ENCODE measurements at places on chromosomes 16 and 17.

DNA sequence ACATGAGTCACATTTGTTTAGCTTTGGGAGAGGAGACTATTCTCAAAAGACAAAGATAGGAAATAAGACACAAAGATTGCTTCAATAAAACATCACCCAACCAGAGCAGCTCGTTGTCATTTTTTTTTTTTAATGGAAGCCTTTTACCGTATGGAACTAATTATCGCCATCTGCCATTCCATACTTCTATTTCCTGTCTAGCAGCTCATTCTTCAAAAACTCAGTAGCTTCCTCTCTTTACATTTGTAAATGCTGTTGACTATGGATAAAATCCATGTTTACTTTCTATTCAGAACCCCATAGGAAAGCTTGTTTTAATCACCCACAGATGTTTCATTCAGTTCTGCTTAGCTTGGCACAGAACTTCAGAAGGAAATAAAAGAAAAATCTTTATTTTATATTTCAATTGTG lies 110.0 kb upstream of the PSMD7 start:
- DNase-seq, result no peak

DNA sequence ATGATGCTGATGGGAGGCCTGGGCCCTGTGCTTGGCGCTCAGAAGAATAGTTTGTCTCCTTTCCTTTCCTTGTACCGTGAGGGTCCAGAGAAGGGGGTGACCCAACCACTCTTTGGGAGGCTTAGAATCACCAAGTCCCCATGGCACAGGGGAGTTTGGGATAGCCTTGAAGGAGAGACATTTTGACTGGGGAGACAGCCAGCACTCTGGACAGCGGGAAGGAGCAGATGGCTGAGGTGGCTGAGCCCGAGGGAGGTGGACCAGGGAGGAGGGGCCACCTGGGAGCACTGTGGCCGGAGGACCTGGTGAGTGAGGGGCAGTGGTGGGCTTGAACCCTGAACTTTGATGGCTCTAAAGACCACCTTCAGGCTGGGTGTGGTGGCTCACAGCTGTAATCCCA lies 18.2 kb downstream of the MGAT5B start:
- no peak for DNase-seq

DNA sequence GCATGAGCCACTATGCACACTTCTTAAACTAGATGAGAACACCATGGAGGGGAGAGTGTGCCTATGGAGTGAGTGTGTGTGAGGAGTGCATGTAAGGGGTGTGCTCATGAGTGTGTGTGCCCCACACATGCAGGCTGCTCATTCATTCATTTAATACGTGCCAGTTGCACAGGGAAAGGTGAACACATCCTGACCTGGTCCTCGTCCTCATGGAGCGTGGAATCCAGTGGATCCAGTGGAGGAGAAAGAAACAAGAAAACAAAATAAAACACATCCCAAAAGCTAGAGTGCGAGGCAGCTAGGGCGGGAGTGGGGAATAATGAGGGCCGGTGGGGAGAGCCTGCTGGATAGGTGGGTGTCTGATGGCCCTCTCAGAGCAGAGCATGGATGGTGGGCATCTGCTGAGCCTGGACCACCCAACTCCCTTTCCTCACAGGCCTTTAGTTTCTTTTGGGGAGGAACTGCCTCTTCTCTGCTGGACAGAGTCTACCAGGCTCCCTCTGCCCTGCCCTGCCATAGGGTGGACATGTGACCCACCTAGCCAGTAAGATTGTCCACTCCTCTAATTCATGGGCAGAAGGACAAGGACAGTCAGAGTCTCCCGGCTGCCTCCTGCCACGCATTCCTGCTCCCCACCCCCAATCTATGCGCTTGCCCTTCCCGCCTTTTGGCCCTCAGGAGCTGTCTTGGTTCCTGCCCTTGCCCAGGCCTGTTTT lies 204.3 kb downstream of the RAB11FIP4 start:
- no peak for DNase-seq

- DNase-seq, result no peak
Observed at GRCh38 chr16:57462978-57463362, 491 bp downstream of the POLR2C start.

GRCh38 chr16:76204249-76204648 lies 73.0 kb upstream of the CNTNAP4 start:
- DNase-seq, result no peak

- DNase-seq, result no peak
Observed at GRCh38 chr17:61307905-61308886, 91.4 kb upstream of the TBX2 start.

GRCh38 chr16:2752850-2753732 lies 653 bp downstream of the SRRM2 start:
- no peak for DNase-seq

DNA sequence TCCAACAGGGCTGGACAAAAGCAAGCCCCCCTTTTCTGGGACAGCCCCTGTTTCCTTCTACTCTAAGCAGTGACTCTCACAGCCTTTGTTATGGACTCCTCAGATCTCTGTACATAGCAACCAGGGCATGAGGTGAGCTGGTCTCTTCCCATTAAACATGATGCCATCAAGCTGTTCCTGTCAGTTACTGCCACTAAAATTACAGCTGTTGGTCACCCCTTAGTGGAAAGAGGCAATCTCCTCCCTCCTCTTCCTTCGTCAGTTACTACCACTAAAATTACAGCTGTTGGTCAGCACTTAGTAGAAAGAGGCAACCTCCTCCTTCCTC lies 95.2 kb upstream of the SMIM36 start:
- no peak for DNase-seq

- no peak for DNase-seq
Observed at GRCh38 chr17:77419547-77420094, 278.9 kb downstream of the SEC14L1 start.

DNA sequence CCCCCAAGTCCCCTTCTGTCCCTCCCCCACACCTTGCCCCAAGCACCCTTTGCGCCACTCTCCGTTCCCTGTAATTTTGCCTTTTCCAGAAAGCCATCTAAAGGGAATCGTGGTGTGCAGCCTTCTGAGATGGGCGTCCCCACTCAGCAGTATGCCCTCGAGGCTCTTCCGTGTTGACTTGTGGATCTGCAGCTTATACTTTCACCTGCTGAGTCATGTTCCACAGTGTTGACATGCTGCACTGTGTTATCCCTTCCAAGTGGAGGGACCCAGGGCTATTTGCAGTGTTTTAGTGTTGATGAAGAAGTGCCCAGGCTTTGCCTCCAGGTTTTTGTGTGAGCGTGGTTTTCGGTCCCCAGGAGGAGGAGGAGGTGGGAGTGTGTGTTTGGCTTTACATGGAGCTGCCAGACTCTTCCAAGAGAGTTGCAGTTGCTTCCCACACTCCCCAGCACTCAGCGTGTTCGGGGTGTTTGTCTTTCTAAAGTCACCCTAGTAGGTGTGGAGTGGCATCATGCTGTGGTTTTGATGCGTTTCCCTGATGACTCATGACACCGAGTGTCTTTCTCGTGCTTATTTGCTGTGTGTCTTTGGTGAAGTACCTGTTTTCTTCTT lies 32.1 kb upstream of the JPT2 start:
- DNase-seq, result no peak

DNA sequence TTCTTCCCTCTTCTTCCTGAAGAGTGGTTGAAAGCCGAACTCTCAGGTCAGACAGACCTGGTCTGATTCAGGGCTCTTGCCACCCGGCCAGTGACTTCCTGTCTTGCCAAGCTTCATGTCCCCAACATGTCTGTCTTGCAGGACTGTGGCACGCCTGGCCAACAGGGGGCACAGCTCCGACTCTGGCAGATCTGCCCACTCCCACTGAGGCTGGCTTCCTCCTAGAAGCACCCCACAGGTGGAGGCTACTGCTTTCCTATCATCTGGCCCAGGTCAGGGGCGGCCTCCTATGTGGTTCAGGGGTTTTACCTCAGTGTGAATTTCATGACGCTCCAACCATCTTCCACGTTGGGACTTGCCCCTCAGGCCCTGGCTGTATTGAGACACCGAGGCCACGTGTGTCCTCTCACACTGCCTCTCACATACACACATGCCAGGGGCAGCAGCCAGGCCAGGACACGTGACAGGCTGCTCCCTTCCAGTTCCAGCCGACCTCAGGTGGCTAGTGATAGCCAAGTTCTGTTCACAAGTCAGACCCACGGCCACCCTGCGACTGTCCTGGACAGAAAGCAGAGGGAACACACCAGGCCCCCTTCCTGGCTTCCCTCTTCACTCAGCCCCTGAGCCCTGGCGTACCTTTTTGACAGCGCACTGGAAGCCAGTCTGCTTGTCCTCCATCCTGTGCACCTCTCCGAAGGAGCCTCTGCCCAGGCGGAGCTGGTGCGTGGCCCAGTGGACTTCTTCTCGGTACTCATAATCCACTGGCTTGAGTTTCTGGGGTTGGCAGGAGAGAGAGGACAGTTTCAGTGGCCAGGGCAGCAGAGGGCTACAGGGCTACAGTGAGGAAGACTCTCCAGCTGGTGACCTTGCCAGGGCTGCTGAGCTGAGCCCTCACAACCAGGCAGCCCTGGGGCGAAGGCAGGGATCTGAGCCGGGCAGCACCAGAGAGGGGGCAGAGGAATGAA lies 22.6 kb upstream of the SPATA32 start:
- DNase-seq, result no peak

GRCh38 chr16:49658531-49658930 lies 197.4 kb downstream of the ZNF423 start:
- DNase-seq, result no peak

DNA sequence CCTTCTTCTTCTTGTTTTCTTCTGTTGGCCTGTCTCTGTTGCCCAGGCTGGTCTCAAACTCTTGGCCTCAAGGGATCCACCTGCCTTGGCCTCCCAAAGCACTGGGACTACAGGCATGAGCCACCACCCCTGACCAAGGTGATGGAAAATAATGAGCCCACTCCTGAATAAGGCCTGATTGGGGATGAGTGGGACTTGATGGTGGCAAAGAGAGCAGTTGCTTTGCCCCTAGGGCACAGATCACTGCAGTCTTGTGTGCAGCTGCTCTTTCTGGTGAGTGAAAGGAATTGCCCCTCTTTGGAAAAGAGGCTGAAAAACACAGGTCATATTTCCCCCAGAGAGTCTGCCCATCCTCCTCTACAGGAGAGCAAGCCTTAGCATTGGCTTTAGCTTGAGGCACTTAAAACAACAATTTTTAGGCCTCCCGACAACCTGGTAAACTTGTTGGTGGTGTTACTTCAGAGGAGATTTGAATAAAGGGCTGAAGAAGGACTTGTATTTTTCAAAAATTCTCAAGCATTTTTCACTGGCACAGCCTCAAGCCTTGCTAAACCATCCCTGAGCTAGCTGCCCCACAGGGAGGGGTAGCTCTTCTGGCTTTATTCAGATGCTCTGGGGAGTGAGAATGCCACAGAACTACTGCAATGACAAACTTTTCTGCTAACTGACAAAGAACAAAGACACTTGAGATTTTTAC lies 6.1 kb upstream of the PDP2 start:
- no peak for DNase-seq

DNA sequence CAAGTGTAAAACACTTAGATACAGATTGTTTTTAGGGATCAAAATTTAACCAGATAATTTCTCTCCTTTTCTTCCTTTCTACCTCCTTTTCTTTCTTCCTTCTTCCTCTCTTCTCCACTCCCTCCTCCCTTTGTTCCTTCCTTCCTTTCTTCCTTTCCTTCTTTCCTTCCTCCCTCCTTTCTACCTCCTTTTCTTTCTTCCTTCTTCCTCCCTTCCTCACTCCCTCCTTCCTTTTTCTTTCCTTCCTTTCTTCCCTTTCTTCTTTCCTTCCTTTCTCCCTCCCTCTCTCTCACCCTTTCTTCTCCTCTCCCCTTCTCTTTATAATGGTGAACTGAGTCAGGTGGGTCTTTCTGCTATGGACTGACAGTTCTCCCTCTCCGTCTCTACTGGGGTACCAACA lies 397.5 kb upstream of the CDH11 start:
- no peak for DNase-seq

GRCh38 chr17:65430209-65430833 lies 131.1 kb downstream of the AXIN2 start:
- no peak for DNase-seq

DNA sequence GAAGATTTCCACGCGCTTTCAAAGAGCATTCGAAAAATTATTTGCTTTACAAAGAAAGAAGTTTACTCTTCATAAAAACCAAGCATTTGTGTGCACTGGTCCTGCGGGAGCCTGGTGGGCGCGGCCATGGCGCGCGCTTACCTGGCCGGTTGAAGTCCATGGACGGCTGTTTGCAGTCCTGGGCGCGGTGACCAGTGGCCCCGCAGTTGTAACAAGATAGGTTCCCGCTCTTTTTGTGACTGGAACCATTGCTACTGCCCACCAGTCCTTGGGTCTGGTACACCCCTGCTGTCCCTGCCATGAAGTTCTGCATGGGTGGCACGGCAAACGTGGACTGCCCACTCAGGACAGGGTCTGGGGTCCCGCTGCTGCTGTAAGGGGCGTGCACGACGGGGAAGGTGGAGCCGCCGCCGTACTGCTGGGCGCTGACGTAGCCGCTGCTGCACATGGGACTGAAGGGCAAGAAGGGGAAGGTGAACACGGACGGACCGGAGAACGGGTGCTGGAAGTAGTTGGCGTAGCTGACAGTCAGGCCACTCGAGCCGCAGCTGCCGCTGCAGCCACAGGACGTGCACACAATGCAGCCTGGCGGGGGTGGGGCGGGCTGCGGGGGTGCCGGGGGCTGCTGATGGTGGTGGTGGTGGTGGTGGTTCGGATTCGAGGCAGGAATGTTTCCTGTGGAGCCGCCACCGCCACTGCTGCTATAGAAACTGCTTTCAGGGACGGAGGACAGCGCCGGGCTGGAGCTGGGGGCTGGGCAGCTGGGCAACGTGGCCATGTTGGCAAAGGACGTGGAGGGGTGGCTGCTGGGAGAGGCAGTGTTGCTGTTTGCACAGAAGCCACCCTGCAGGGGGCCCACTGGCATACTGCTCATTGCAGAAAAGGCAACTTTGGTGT lies 19.5 kb downstream of the MAP1LC3B start:
- DNase-seq, result no peak

DNA sequence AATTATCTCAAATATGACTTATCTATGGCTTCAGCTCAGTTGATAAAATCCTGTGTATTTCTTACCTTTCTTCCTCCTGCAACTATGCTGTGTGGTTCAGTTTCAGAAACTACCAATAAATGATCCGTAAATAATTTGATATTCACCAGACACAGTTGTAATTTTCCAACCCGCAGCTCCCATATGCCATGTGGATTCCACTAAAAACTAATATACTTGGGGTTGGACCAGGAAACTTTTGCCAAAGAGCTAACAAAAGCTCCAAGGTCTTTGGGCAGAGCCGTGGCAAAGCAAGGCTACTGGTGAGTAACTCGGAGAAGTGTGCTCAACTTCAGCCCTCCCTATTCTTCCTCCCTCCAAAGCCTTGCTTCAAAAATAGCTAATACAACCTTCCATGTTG lies 2.3 kb upstream of the CHST6 start:
- no peak for DNase-seq

DNA sequence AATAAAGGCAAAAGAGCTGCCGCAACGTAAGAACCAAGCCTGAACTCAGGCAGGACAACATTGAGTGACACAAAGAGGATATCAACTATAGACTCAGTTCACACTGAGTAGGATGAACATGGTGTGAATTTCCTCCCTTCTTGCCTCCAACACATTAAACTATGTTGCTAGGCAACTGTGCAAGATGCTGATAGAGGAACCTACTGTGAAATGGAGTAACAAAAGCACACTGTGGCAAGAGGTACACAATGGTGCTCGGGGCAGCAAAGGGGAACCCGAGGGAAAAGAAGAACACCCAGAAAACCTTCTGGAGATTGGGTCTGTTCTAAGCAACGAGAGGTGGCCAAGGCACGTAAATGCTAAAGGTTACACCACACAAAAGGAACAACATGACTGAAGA lies 34.1 kb downstream of the GRB2 start:
- no peak for DNase-seq

Measured in neuronal stem cell (in vitro differentiated cells).